ENCODE measurements at places on chromosomes 1 and 21. TPM values are rescaled to one million over a fixed set of nuclear protein-coding genes. Genes with fewer than 3 reads are reported as not detected.
A peak's percentile ranks its signal among the peaks of the same experiment; 100 is the strongest.

GRCh38 chr21:32917362-32918135 lies 108.2 kb upstream of the OLIG2 start:
- peak; percentile 60 for DNase-seq

DNA sequence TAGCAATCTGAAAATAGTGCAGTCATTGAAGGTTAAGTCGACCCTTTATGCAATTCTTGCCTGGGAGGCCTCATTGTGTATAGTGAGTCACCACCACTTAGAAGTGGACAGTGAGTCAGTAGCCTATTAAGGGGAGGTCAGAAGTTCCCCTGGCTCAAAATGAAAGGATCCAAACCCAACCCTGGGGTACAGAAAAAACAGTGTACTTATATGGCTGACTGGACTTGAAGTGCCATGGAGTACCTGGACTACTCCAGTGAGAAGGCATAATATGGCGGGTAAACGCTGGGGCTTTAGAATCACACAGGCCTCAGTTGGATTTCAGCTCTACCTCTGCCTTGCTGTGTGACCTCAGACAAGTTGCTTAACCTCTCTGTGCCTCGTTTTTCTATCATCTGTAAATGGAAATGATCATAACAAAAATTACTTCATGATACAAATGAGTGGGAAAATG lies 2.2 kb upstream of the BCL9 start:
- DNase-seq = no peak

DNA sequence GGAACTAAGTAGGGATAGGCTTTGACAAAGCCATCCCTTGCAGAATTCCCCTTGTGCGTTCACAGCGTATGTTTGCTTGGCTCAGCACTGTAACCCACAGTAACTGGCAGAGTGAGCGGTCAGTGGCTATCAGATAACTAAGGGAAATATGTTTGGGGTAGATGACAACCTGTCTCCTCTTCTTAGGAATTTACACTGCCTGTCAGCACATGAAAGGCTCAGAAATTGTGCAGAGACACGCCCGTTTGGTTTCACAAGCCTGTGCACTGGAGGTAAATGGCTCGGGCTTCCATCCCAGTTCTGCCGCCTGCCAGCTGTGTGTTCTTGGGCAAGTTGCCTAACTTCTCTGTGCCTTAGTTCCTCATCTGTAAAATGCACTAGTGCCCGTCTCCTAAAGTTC lies 101.2 kb downstream of the PRDM2 start:
- DNase-seq = no peak

DNA sequence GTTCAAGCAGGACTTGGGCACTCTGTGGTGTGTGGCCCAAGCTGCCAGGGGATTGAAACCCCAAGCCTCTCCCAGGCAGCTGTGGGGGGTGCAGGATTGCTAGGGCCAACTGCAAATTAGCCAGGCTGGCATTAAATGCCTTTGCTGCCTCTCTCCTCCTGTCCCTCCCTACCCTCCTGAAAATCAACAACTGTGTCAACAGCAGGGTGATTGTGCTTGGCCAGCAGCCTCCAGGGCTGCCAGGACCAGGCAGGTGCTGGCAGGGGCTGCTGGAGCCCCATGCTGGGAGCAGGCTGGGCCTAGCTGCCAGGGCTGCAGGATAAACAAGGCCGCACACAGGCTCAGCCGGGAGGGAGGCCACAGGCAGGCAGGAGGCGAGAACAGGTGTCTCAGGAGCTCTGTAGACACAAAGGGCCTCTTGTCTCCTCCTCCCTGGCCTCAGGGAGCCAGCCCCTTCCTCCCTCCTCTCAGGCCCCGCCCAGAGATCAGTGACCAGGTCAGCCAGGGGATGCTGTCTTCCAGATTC lies 11.4 kb downstream of the SOX13 start:
- DNase-seq = no peak

DNA sequence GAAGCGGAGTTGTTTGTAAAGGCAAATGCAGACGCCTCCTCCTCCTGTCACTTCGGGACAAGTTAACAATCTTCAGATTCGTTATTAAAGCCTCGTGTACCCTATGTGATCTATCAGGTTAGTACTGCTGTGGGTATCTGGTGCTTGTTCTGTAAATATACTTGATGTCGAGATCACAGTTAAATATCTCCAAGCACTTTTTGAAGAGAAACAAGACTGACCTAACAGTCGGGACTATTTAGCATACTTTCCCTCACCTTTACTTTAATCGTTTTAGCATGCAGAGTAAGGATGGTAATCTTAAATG lies 710 bp downstream of the KLHL20 start:
- DNase-seq = no peak

- DNase-seq = peak; percentile 82
Measured at GRCh38 chr1:14945132-14946010, 208.2 kb upstream of the TMEM51 start.

DNA sequence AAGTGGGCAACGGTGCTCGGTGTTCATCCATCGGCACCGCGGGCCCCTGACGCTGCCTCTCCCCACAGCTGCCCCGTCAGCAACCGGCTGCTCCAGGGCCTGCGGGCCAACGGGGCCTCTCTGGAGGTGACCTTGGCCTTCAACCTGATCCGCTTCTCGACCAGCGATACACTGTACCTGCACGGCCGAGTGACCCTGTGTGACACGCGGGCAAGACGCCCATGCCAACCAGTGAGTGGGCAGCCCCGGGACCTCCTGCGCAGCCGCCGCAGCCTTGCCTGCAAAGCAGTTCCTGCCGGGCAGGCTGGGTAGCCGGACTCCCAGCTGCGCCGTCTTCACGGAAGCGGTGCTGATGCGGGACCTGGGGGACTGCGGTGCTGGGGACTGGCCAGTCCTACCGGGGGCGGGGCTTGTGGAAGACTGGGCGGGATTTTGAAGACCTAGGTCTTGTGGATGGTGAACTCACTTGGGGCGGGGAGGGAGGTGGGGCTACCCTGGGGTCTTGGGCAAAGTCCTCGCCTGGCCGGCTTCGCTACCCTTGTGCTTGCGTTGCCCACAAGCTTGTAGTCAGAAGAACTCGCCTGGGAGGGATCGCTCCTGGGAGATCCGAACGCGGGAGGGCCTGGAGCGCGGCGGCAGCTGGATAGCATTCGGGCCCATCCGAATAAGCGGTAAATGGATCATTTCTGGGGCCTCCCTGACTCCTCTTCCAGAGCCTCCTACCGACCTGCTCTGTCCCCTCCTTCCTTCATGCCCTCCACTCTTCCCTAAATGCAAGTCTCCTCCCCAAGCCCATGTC lies 8.8 kb upstream of the CEP85 start:
- peak; percentile 75 for DNase-seq

DNA sequence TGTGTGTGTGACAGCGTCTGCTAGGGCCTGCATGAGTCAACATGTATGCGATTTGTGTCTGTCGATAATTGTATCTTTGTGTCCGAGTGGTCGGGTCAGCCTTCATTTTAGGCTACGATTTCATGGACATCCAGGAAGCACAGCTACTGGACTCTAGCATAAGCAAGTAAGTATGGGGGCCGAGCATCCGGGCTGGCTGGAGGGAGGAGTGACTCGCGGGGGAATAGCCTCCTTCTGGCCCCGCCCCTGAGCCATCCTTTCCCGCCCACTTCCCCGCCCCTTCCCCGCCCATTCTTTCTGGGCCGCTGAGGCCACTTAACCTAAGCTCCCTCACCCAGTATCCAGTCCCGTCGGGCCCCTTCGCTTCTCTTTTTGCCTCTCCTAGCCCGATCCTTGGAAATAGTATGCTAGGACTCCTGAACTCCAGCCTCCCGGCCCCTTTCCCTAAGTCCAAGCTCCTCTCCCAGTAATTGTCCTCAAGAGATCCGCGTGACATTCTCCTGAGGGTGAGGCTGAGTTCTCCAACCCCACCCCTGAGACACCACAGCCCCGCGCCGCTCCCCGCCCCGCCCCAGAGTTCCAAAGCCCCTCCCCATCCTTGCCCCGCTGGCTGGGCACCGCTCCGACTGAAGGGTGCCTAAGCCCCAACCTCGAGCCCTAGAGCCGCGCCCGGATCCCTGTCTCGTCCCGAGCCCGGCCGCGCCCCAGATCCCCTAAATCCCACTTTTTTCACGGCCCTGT lies 1.2 kb downstream of the MAP3K6 start:
- peak; percentile 92 for DNase-seq

DNA sequence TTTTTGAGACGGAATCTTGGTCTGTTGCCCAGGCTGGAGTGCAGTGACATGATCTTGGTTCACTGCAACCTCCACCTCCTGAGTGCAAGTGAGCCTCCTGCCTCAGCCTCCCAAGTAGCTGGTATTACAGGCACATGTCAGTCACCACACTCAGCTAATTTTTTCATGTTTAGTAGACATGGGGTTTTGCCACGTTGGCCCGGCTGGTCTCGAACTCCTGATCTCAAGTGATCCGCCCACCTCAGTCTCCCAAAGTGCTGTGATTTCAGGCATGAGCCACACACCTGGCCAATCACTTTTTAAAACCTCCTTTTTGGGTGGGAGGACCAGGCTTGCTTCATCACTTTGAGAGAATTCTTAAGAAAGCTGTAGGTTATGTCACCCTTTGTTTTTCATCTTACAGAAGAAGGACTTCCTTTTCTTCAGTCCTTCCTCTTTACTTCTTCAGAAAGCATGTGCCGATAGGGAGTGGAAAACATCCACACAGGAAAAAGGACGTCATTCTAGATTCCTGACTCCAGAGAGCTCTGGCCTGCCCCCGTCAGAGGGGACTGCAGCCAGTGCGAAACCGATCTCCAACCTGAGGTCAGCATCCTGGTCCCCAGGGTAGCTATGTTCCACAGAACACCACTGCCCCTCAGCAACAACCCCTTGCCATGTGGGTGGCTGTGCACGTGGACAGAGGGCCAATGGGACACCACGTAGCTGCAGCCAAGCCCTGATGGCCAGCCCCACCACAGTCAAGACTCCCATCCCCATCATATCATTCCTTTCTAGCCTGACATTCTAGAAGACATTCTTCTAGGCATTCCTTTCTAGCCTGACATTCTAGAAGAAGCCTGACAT lies 21.9 kb downstream of the NCF2 start:
- peak; percentile 80 for DNase-seq

DNA sequence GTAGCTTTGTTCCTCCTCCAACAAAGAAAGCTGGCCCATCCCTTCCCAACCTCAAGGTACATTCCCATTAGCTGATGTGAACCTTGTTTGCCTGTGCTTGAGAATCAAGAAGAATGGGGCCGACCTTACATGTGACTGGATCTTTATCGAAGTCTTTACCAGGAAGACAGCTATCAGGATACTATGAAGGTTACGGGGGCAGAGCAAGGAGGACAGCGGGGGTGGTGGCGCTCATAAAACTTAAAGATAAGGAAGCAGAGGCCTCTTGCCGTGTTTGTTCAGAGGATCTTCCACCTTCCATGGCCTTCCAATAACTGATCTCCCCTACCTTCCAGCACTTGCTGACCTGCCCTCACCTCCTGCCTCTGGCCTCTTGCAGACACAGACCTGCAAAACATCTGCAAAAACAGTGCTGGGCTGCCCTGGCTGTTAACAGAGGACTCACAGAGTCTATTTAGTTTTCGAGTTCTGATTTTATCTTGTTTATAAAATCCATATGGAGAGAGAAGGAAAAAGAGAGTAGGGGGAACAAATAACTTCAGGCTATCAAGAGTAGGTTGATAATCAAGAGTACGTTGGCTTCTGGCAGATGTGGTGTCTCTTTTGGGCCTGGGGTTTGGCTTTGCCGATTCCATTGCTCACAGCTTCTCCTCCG lies 198.0 kb downstream of the HUNK start:
- no peak for DNase-seq

- DNase-seq = no peak
Measured at GRCh38 chr1:31978843-31979400, 34.7 kb upstream of the KHDRBS1 start.

GRCh38 chr1:46524843-46525242 lies 26.6 kb downstream of the KNCN start:
- no peak for DNase-seq

DNA sequence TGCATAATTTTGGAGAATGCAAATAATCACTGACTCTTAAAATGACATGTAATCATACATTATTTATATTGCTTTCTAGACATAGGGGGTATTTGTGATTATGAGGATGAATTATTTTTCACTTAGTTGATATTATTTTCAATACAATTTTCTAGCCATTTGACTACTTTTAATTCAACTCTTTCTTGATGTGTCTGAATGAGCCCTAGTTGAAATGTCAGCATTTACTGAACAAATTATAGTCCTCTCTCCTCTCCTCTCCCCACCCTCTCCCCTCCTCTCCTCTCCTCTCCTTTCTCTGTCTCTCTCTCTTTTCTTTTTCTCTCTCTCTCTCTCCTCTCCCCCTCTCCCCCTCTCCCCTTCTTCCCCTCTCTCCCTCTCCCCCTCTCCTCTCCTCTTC lies 194.6 kb downstream of the GPR52 start:
- DNase-seq = no peak

GRCh38 chr1:44594871-44595735 lies 79.2 kb downstream of the TMEM53 start:
- DNase-seq = peak; percentile 86

GRCh38 chr1:43463479-43463878 lies 9.7 kb upstream of the HYI start:
- DNase-seq = no peak

- DNase-seq = no peak
Measured at GRCh38 chr1:53172426-53173128, 24.0 kb upstream of the CPT2 start.

DNA sequence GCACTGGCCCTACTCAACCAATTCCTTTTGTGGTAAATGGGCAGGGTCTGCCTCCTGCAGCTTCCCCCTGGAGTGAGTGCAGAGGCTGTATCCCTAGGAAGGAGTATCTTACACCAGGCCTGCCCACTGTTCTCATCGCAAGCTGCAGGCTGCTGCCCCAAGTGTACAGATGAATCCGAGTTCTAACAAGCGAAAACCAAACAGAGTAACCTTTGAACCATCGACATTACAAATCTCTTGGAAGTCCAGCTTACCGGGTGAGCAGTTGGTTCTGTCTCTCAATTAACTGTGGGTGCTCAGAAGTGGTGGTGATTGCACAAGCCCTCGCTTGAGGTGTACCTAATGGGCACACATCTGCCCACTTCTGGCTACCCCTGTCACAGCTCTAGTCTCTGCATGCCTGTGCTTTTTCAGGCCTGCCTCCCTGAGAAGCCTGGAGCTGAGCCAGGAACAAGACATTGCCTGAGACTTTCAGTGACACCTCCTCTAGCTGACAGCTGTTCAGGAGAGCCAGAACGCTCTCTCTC lies 22.7 kb downstream of the INAVA start:
- DNase-seq = no peak

DNA sequence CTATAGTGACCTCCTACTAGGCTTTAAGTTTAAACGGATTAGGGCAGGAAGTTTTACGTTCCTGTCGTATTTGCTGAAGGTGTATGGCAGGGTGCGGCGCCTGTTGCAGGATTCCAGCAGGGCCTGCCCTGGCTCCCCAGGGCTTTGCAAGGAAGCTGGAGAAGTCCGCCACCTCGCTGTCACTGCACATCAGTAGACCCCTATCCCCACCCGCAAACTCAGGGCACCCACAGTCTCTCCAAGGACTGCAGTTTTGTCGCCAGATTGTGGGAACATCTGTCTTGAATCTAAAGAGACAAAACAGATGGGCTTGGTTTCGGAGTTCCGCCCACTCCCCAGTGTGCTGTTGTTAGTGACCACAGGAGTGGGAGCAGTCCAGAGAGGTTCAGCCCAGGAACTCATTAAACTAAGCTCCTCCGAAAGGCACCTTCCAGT lies 110.8 kb downstream of the CDC7 start:
- no peak for DNase-seq

- no peak for DNase-seq
Measured at GRCh38 chr1:14694589-14694988, 96.1 kb downstream of the KAZN start.

GRCh38 chr1:198575798-198576641 lies 35.5 kb upstream of the ATP6V1G3 start:
- DNase-seq = no peak

Gene GSTM3
- 17.9 TPM for total RNA-seq

Gene EFHD2
- total RNA-seq = 43.7 TPM

Gene FAM43B
- total RNA-seq = 2.7 TPM

Gene SYCP1
- not detected for total RNA-seq

Gene PLA2G4A
- 4.6 TPM for total RNA-seq

Gene FBXO2
- 1.7 TPM for total RNA-seq

Gene DDR2
- total RNA-seq = 124 TPM

Gene TMEM125
- not detected for total RNA-seq

Gene PIGR
- total RNA-seq = 0.84 TPM

Measured in aorta (tissue), 5 donors.